ENCODE measurements at places on chromosomes 5 and 9.

- no peak for DNase-seq
Observed at GRCh38 chr9:71233646-71234045, 112.2 kb upstream of the TRPM3 start.

GRCh38 chr5:72662936-72663335 is 153.5 kb upstream of the TNPO1 start:
- DNase-seq, result no peak

- no peak for DNase-seq
Observed at GRCh38 chr5:151703227-151703626, 16.5 kb upstream of the SPARC start.

- peak; percentile 90 for DNase-seq
Observed at GRCh38 chr5:72141440-72142355, 34.4 kb downstream of the MAP1B start.

DNA sequence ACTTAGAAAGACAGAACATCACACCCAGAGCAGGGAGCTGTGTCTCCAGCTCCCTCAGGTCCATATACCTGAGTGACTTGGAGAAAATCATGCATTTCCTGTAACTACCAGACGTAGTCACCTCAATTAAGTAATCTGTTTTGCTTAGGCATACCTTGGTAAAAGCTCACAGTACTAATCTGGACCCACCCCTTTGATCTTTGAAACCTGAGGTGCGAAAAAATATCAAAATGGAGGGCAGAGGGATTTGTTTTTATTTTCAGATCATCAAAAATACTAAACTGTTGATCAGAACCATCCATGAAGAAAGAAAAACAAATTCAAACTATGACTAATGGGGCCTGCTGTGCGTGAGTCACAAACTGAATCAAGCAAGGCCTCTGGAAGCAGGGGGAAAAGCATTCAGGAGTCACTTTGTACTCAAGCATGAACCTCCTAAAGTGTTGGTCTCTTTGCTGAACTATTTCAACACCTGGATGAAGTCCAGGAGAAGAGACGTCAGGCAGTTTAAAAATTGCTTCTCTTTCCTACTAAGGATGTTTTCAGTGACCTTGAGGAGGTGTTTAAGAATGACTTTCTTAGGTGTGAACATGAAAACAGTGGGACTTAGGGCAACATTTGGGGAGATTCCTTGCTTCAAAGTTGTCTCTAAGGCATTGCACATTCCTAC is 76.3 kb downstream of the MUSK start:
- DNase-seq, result peak; percentile 48

DNA sequence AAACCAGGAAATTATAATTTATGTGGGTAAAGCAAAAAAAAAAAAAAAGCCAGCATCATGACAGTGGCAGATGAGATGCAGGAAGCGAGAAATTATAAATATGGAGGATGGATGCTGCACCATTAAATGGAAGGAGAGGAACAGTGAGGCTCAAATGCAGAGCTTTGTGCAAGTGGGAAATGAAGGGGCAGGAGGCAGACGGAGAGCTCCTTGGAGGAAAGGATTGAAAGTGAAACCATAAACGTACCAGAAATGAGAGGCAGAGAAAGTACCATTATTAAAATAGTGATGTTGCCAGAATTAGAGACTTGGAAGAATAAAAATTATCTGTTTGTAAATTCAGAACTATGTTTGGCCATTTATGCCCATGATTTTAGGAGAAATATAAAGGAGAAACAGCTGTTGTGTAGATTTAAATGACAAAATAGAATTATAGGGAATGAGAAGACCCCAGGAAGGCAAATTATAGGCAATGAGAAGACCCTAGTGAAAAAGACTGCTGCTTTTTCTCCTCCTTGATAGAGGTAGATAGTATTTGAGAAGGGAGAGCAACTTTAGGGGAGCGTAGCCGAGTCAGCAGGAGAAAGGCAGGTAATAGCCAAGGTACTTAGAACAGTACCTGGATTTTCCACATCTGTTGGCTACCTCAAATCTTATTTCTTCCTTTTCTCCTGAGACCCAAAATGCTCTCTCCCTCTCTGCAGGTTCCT is 341.0 kb upstream of the CD180 start:
- DNase-seq, result no peak

- peak; percentile 66 for DNase-seq
Observed at GRCh38 chr5:142816531-142817430, 46.6 kb downstream of the ARHGAP26 start.

- DNase-seq, result no peak
Observed at GRCh38 chr5:60803712-60804111, 40.4 kb downstream of the ELOVL7 start.

GRCh38 chr5:133267601-133268000 is 215.8 kb downstream of the HSPA4 start:
- no peak for DNase-seq

GRCh38 chr9:113360242-113360842 is 11.0 kb downstream of the BSPRY start:
- no peak for DNase-seq

- no peak for DNase-seq
Observed at GRCh38 chr5:31827867-31828266, 188.9 kb downstream of the PDZD2 start.

GRCh38 chr9:133144904-133145851 is 18.5 kb downstream of the GBGT1 start:
- no peak for DNase-seq

DNA sequence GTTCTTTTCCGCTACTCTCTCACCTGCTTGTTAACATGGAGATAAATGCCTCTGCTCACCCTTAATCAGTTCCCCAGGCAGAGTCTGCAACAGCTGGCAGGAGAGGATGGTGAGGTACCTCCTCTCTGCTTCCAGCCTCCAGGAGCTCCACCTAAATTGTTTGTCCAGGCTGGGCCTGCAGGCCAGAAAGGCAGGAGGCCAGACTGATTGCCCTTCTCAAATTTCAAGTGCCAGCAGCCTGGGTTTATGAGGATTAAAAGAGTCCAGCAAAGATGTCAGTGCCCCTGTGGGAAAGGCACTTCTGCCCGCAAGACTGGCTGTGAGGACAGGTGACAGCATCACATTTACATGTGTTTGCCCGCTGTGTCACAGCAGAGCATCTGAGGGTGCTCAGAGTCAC is 19.8 kb downstream of the CORO2A start:
- no peak for DNase-seq

DNA sequence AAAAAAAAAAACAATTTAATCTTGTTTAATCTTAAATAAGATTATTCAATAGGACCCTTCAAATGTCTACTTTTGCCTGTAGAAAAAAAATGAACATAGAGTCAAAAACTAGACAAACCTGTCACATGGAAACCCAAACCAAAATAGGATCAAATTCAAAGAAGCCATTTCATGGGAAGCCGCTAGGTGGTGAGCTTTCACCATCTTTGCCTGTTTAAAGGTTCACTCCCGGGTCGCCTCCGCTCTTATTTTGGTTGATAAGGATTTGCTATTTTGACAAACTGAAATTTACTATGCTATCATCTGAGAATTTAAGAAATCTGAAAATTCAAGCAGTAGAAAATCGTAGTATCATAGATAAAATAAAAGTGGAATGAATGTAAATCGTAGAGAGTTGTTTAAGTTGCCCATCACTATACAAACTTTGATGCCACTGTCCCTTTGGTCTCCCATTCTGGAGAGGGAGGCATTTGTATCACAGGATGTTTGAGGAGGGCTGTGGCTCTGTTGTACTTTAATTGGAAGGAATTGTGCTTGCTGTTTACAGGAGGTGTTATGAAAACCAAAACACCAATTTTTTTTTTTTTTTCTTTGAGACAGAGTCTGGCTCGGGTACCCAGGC is 43.5 kb upstream of the DNAH5 start:
- DNase-seq, result peak; percentile 80

GRCh38 chr9:134967547-134967930 is 49.8 kb upstream of the FCN1 start:
- DNase-seq, result no peak

DNA sequence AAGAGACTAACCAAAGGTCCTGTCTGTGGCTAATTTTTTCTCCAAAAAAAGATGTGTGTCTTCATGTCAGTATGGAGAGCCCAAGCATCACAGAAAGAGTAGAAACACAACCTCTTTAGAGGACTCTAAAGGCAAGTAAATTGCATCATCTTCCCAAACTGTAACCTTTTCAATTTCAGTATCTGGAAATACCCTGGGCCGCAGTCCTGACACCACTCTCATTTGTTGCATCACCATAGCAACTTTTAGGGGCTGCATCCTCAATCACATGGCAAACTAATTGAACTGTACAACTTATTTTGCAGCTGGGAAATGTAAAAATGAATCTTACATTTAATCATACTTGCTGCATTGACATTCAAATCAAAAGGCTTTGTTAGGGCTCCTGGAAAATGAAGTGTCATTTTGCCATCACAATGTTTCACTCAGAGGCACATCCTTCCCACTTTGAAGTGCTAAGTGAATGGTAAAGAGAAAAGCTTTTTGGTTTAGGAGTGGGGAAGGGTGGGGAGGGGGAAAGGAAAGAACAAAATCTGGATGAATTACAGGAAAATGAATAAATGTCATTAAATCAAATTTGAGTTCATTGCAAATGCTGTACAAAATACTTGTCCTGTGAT is 60.6 kb upstream of the GRIA1 start:
- DNase-seq, result no peak

DNA sequence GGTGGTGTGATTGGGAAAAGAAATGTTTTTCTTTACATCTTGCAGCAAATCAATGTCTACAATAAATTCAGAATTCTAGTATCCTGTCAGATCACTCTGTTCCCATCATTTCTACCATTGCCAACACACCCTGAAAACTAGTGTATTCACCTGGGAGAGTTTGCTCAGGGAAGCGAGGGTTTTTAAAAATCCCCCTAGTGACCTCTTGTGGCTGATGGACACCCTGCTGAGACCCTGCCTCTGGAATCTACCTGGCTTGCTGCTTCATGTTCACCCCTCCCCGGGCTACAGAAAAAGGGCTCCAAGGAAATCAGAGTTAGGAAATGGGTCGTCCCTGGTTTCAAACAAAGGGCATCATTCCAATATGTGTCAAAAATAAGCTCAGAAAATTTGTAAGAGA is 21.4 kb upstream of the ALDOB start:
- DNase-seq, result no peak

DNA sequence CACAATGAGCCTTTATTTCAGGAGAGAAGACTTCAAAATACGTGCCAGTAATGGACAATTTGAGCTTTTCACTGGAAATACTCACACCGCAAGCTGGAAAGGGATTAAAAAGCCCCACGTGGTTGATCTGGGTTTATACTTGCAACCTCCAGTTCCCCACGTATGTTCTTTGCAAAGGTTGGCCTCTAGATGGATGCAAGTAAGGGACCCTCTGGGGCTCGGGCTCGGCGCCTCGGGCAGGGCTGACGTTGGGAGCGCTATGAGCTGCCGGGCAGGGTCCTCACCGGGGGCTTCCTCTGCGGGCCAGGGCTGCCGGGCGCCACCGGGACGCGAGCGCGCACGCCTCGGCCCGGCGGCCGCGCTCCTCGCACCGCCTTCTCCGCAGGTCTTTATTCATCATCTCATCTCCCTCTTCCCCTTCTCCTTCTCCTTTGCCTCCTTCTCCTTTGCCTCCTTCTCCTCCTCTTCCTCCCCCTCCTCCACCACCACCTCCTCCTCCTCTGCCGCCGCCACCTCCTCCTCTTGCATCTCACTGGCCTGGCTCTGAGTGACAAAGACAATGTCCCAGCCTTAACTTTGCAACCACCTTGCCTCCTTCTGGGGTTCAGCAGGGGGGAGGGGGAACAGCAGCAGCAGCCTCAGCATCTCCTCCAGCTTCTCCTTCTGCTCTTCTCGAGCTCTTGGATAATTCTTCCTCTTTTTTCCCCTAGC is 701 bp upstream of the ZNF462 start:
- peak; percentile 62 for DNase-seq

DNA sequence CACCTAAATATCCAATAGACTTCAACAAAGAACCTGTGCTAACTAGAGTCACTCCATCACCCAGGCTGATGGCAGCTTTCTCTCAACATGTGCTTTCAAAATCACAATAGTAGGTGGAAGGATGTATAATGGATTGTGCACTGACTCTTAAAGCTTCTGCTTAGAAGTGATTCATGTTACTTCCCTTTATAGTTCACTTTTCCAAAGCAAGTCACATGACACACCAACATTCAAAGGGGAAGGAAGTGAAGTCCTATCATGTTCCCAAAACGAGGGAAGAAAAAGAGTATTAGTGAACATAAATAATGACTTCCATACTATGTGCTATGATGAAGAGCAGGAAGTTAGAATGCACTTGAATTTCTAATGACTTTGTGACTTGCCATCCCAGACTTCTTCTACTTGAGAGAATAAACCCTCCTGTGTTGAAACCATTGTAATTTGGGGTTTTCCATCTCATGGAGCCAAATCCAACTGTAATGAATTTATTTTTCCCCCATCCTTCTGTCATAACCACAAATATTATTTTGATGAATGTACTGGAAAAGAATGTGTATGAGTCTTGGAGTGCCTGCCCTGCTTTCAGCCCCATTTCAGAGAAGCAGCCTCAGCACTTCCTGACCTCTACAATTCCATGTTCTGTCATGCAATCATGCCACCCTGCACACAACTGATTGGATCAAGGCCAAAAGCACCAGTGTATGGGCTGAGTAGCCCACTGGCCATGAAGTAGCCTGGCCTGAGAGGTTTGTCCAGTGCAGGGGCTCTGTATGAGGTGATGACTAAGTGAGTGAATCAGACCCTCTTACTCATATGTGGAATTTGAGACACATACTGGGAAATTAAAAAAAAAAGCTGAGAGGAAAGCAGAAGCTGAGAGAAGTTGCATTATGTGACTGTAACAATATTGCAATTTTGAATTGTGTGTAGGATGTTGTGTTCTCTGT is 525.9 kb upstream of the CLINT1 start:
- peak; percentile 68 for DNase-seq

DNA sequence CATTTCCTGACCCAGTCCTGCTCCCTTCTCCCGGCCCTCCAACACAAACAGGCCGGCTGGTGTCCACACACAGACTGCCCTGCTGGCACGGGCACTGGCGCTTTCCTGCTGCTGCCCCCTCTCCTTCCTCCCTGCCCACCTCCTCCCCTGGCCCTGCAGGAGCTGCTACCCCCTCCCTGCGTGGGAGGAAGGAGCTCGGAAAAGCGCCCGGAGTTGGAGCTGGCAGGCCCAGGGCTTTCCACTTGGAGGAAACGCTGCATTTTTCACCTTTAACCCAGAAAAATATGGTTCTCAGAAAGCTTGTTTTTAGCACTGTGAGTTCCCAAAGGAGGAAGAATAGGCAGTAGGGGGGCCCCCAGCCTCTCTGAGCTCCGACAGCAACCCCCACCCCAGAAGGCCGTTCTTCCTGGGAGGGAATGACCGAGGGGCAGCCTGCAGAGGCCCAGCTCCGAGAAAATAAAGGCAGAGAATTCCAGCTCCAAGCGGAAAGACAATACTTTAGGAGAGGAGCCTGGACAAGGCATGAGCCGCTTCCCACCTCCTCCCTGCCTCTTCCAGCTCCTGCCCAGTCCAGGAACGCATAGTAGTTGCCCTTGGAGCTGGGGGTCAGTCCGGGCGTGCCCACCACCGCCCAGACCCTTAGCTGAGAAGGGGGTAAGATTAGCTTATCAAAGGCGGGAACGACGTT is 88.9 kb downstream of the LIFR start:
- DNase-seq, result peak; percentile 88

DNA sequence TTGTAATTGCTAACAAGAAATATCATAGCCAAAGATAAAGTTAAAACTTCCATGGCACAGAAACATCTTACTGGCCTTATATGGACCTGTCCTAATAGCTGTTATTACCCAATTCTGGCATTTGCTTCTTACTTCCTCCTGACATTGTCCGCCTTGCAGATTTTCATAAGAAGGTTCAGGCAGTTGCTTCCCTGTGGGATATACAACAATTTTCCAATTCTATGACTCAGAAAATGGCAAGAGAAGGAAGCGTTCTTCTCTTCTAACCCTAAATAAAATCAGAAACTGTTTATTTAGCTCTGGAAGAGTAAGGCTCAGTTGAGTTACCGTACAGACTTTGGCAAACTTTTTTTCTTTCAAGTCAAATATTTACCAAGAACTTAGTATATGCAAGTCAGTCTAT is 1.7 kb downstream of the PRKAA1 start:
- peak; percentile 55 for DNase-seq
